T-helper 2 cell (primary cell): ENCODE measurements at places on chromosomes 7 and 10.

DNA sequence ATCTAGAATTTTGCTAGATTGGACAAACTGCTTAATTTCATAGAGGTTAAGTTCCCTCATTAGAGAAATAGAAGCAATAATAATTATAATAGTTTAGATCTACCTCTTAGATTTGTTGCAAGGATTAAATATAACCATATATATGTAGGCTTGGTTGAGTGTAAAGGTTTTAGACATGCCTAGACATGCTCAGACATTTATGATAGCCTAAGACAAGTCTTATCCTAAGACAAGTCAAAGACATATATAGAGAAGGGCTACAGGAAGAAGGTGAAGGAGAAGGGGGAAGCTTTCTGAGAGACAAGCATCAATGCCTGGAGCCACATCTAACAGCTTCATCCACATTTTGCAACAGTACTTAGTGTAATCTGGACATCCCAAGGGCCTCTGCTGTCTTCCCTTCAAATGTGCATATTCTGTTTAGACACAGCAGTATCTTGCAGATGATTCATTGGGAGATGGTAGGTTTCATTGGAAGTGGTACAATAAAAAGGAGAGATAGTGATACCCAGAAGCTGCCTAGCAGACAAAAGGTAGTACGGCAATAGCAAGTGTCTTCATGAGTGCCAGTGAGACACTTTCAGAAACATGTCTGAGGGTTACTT is 146.5 kb downstream of the HGF start:
- DNase-seq: no peak

DNA sequence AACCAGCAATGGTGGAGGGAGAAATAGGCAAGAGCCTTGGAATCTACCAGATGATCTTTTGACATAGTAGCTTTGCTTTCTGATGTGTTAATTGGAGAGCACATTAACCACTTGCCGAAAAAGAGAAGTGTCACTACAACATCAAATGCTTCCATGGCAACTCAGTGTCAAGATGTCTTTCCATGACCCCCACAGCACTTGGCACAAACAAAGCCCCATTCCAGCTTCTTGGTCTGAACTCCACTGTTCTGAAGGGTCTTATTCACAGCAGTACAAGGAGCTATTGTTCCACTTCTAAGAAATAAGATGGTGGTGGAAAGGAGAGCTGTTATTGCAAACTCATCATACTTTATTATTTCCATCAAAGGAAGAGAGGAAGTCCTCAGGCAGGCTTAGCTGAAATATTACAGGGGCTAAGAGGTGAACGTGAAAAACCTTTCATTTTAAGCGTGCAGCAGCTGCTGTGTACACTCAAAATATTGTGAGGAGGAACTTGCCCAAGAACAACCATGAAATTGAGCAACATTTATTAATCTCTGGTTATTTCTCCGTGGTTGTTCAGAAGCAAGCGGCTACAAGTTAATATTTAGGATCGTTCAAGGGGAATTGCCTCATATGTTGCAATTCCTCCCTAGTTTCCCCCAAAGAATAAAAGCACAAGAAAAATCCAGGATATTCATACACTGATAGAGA is 354.8 kb upstream of the CELF2 start:
- no peak for DNase-seq

DNA sequence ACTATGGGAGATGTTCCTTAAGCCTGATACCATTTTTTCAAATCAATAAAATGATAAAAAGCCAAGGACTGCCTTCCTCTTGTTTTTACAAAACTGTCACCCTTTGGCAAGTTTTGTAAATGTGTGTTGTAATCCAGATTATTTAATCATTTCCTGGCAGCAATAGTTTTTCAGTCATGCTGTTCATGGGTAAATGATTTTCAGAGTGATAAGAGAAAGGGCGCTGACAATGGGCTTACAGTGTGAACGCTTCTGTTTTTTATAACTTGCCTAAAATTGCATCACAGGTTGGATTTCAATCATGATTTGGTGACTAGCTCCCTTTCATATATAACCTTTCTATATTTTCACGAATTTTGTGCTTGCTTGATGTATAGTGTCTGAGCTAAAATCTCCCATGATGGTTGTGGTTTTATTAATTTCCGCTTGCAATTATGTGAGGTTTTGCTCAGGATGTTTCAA is 19.0 kb upstream of the DMBT1 start:
- peak; percentile 55 for DNase-seq

DNA sequence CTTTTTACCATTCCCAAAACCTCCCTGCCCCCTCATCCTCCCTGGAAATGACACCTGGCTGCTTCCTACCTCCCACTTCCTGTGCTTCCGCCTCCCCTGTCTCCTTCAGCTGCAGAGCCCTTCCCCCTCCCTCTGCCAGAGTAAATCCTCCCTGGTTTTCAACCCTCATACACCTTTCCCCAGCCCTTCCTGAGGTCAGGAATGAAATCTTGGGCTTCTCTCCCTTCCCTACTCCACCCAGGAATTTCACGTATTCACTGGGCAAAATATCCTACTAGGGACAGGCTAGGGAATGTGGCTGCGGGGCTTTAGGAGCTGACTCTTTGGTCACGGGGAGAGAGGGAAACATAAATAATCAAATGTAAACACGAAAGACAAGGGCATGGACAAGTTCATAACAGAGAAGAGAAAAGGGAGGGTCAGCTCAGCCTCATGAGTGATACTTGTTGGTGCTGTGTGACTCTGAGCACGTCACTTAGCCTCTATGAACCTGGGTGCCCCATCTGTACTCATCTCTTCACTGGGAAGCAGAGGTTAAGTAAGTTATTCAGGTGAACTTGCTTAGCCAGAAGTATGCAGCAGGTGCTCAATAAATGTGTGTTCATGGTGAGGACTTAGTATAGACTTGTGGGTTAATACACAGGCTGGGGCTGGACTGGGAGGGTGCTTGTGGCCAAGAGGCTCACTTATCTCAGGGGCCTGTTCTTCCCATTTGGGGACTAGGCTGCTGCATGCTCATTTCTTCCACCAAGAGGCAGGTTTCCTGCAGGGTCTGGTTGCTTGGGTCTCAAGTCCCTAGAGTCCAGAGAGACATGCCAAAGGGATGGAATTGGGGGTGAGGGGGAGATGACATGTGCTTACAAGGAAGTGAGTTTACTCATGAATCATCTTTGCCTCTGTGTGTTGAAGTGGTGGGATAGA is 10.0 kb upstream of the DUSP5 start:
- DNase-seq: no peak

GRCh38 chr7:395643-396042 is 105.7 kb downstream of the FOXL3 start:
- no peak for DNase-seq

DNA sequence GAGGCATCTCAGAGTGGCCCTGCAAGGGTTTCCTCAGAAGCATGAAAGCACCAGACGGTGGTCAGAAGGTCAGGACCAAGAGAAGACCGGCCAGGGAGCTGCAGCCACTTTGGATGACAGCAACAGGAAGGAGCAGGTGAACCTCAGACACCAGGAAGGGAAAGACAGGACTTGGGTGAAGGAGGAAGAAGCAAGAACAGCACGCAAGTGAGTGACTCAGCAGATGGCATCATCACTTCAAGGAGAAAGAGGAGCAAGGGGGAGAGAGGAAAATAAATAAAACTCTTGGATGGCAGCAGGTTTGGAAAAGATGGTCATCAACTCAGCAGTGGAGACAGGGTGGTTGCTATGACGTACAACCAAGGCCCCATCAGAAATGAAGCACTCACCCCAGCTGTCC is 31.6 kb downstream of the NCAPG2 start:
- no peak for DNase-seq

- DNase-seq: peak; percentile 36
Measured at GRCh38 chr7:140176122-140176701, 571 bp downstream of the KDM7A start.

DNA sequence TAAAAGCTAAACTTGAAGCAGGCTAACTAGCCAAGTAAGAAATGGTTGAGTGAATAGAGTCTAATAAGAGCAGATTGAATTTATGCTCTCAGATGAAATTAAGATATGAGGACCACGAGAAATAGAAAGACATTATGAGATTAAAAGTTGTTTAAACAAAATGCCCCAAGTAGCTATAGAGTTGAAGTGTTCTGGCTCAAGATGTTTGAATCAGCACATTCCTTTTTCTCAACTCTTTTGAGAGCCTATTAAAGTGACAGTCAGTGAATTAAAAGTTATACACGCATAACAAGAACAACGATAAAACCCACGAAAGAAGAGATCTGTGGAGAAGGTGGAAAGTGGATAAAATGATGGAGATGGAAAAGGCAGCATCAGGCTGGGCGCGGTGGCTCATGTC is 322.2 kb upstream of the ANKRD30A start:
- no peak for DNase-seq

- DNase-seq: peak; percentile 56
Measured at GRCh38 chr10:70145666-70146488, 623 bp downstream of the TYSND1 start.

DNA sequence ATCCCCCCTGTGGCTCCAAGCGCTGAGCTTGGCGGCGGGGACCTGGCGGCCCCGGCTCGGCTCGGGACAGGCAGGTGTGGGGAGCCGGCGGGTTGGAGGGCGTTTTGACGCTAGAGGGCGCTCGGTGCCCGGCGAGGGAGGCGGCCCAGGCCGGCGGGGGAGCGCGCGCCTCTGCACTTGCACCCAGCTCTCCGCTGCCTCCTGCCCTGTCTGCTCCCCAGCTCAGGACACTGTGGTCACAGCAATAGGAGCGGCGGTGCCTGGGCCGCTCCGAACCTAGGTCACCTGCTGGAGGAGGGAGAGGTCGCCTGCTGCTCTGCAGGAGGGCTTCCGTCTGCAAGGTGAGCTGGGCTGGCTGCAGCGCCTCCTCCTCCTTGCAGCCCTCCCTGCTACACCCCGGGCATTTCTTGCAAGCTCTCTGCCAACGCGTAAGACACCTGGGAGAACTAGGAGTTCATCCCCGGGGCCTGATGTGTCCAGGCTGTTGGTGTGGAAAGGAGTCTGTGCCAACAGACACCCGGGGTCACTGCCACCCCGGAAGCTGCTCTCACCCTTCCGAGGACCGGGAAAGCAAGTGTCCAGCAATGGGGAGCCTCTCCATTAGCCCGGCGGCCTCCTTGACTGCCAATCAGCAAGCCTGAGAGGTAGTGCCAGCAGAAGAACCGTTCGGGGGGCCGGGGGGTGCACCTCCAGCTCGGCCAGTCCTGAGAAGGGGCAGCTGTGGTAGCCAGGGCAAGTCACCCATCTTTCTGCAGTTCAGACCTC is 620.4 kb downstream of the GALNT17 start:
- no peak for DNase-seq

- DNase-seq: peak; percentile 43
Measured at GRCh38 chr7:116142850-116143249, 67.5 kb upstream of the TES start.

DNA sequence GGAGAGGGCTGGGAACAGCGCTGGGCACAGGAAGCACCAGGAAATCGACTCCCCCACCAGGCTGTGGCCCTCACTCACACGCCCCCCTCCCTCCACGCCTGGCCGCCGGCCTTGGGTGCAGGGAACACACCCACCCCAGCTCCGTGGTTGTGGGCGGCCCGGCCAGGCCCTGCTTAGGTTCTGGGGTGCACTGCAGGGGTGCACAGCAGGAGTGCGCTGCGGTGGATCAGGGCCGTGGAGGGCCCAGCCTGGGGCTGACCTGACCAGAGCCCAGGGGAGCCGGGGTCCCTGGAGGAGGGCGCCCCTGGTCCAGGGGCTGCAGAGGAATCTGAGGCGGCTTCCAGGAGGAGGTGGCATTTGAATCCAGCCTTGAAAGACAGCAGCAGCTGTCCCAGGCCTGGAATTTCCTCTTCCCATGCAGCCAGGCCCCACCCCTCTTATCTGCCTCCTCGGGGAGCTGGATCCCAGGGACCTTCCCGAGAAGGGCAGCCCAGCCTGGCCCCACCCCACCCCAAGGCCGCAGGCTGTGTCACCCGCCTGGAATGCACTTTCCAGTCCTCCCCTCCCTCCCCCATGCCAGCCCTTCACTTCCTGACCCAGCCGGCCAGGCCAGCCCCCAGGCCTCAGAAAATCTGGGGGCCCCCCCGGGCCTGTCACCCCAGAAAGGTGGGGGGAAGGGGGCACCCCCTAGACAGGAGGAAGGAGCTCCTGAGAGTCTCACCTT is 18.4 kb upstream of the PDGFA start:
- no peak for DNase-seq

DNA sequence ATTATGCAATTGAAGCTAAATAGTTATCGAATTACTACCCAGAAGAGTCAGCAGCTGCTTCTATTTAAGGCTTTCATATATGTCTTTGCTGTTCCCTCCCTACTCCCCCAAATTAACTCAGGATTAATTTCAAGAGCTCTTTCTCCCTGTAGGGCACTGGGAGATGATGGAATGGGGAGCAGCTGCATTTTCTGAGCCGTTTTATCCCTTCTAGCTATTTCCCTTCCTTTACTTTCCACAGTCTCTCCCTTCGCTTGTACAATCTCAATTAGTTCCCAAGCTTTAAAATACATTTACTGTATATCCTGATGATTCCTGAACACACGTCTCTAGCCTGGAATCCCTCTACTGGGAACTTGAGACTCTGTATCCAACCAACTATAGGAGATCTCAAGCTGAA is 19.8 kb upstream of the TSPAN12 start:
- DNase-seq: no peak

GRCh38 chr10:17028798-17029197 is 100.8 kb downstream of the CUBN start:
- no peak for DNase-seq

GRCh38 chr10:71587941-71588573 is 131.5 kb downstream of the C10orf105 start:
- DNase-seq: no peak

DNA sequence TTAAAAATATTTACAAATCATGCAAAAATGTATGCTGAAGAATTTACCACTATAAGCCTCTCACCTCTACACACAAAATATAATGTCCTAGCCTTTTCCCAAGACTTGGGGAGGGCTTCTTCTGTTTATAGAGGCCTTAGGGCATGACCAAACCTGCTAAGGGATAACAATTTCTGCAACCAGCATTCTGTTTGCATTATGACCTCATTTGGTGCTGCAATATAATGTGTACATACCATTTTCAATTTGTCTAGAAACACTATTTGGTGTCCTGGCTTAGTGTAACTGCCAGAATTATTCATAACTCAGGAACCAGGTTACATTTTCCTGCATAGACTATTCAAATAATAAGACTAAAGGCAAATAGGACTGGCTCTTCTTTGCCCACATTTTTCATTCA is 446.6 kb upstream of the SORCS1 start:
- no peak for DNase-seq

GRCh38 chr7:29878081-29878688 is 71.9 kb downstream of the WIPF3 start:
- DNase-seq: no peak

- no peak for DNase-seq
Measured at GRCh38 chr7:2079332-2080059, 153.2 kb downstream of the MAD1L1 start.

DNA sequence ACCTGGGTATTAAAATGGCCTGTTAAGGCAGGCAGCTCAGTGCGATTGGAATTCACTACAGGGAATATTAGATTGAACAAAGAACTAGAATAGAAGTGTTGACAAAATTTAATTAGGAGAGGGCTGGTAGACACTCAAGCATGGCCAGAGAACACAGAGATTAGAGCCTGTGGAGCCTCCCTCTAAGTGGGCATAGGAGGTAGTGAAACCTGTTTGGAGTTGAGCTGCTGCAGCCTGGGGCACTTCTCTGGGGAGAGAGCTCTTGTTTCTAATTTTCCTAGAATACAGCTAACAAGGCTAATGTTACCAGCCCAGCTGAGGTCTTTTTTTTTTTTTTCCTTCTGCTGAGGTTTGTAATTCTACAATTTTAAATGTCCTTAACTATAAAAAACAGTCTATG is 46.4 kb downstream of the TMEM168 start:
- DNase-seq: no peak

GRCh38 chr7:127983804-127984332 is 47.4 kb downstream of the LRRC4 start:
- DNase-seq: no peak

- no peak for DNase-seq
Measured at GRCh38 chr7:155377838-155378579, 79.9 kb upstream of the EN2 start.
